ENCODE measurements at places on chromosomes 3 and 15. TPM values are rescaled to one million over a fixed set of nuclear protein-coding genes. Genes with fewer than 3 reads are reported as not detected.

DNA sequence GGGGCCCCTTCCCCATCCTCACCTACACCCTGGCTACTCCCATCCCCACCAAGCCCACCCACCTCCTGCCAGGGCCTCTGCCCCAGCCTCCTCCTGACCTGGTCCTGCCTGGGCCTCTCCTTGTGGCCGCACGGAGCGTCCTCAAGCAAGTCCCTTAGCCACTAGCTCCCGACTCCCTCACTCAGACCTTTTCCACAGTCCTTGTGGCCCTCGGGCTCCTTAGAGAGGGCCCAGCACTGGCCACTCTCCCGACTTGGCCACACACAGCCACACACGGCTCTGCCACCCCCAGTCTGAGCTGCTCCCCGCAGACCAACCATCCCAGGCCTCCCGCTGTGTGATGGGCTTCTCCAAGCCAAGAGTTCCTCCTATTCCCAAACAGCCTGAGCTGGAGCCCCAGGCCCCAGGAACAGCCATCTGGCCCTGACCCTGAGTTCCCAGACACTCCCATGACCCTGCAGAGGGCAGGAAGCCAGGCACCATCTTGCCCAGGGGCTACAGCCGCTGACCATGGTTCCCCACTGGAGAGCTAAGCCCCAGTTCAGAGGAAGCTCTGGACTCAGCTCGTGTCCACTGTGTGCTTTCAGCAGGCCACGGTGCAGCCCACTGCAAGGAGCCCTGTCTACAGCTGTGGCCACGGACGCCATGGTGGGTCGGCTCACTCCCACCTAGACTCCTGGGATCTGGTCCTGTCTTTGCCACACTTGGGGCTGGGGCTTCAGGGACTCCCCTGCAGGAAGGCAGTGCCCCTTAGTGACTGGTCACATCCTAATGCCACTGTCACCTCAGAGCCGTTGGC, 7.0 kb upstream of the RAB43 start:
- H3K4me1 ChIP-seq = peaks cover 6% of the 10 kb centered on the region
- H3K27ac ChIP-seq = no peak overlapping the region
- no peak for DNase-seq
- peaks cover 15% of the 10 kb centered on the region for H3K36me3 ChIP-seq

- no peaks in the 10 kb centered on the region for H3K4me1 ChIP-seq
- DNase-seq = no peak
- no peak overlapping the region for H3K4me3 ChIP-seq
- H3K27ac ChIP-seq = no peak overlapping the region
These were observed 118.7 kb downstream of the RPL22L1 start for GRCh38 chr3:170751083-170751898.

DNA sequence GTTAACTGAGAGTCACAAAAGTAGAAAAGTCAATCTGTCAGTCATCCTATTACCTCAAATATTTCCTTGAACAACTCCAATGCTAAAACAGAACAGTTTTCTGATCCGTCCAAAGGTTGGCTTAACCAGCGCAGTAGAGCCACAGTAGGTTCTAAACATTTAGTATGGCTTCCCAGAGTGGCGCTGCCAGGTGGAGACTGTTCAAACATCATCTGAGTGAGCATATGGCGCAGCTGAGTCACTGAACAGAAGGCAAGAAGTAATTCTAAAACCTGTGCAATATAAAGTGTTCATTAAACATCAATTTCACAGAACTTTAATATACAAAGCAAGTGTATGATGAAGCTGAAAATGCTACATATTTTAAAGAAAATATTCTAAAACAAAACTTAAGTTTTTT, 19.9 kb downstream of the CIP2A start:
- no peak overlapping the region for H3K4me3 ChIP-seq
- no peak for DNase-seq
- peaks cover 48% of the 10 kb centered on the region for H3K36me3 ChIP-seq

GRCh38 chr15:95565016-95565600, 765.4 kb upstream of the NR2F2 start:
- H3K4me1 ChIP-seq = no peaks in the 10 kb centered on the region
- H3K27ac ChIP-seq = no peak overlapping the region
- H3K36me3 ChIP-seq = no peaks in the 10 kb centered on the region
- H3K27me3 ChIP-seq = peaks cover 24% of the 10 kb centered on the region

DNA sequence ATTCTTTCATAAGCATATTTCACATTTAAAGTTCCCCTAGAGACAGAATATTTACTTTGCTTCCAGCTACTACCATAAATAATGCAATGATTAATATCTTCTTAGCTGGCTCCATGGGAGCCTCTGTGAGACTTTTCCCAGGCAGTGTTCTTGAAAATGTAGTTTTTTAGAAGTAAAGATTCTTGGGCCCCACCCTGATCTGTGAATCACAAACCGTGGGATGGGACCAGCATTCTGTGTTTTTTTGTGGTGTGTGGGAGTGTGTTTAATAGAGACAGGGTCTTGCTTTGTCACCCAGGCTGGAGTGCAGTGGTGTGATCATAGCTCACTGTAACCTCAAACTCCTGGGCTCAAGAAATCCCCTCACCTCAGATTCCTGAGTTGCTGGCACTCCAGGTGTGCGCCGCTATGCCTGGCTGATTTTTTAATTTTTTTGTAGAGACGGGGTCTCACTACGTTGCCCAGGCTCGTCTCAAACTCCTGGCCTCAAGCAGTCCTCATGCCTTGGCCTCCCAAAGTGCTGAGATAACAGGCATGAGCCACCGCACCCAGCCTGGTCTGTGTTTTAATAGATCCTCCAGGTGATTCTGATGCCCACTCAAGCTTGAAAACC, 83.0 kb downstream of the KLHL25 start:
- no peak overlapping the region for H3K4me3 ChIP-seq
- H3K36me3 ChIP-seq = peaks cover 41% of the 10 kb centered on the region
- peaks cover 26% of the 10 kb centered on the region for H3K4me1 ChIP-seq
- no peaks in the 10 kb centered on the region for H3K27me3 ChIP-seq

GRCh38 chr3:184880276-184881019, 68.5 kb downstream of the VPS8 start:
- no peaks in the 10 kb centered on the region for H3K27me3 ChIP-seq
- H3K4me3 ChIP-seq = no peak overlapping the region
- H3K36me3 ChIP-seq = peaks cover 25% of the 10 kb centered on the region
- DNase-seq = no peak

The CYP1A1 gene
- total RNA-seq = 12.0 TPM

All from activated naive CD8-positive, alpha-beta T cell treated with anti-CD3 and anti-CD28 coated beads, Interleukin-2, amount 10 ng/mL, durations not matched to agents 7 days and 5 days (primary cell).